Activated CD8-positive, alpha-beta T cell treated with anti-CD3 and anti-CD28 coated beads for 36 hours (primary cell): ENCODE measurements at places on chromosomes 5 and 9. TPM values are rescaled to one million over a fixed set of nuclear protein-coding genes. Genes with fewer than 3 reads are reported as not detected.

The DAB2 gene
- total RNA-seq: 0.16 TPM

The SLC36A3 gene
- not detected for total RNA-seq

The OGN gene
- not detected for total RNA-seq

The CSF2 gene
- total RNA-seq: 61.5 TPM

The RPL35 gene
- total RNA-seq: 2,341 TPM

DNA sequence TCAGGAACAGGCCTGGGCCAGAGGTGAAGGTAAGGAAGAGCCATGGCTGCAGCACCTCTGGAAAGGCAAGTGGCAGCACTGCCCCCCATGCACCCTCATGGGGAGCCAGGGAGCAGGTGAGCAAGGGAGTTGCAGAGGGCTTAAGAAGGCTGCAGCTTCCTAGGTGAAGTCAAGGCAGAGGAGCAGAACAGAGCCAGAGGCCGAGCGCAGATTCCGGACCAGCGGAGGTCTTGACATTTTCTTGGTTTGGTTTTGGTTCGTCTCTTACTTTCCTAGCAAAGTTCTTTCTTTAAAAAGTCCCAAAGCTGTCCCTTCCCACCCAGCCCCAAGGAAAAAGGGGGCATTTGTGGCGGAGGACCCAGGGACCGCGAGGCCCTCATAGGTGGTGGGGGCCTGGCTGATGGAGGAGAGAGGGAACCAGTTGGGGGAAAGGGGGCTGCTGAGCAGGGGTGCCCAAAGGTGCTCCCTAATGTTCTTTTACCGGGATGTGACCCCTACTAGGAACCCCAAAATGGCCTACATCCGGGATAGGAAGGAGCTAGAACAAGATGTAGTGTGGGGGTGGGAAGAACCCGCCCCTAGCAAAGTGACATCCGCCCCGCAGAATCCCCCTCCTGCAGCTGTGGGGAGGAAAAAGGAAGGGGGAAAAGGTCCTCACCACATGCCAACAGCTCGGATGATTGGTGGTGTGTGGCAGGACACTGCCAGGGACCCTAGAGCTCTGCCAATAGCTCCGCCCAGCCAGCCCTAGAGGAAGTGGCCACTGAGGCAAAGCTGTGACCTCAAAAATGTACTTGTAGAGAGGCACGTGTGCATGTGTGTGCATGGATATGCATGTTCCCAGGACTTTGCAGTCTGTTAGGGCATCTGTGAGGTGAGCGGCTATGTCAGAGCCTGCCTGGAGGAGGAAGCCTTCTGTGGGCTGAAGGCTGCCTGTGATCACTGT lies 914 bp upstream of the CD72 start:
- peak overlapping the region; percentile 86 for H3K4me3 ChIP-seq
- DNase-seq: peak; percentile 89
- H3K27ac ChIP-seq: peak overlapping the region; percentile 96
- H3K27me3 ChIP-seq: no peaks in the 10 kb centered on the region
- peaks cover 53% of the 10 kb centered on the region for H3K4me1 ChIP-seq

DNA sequence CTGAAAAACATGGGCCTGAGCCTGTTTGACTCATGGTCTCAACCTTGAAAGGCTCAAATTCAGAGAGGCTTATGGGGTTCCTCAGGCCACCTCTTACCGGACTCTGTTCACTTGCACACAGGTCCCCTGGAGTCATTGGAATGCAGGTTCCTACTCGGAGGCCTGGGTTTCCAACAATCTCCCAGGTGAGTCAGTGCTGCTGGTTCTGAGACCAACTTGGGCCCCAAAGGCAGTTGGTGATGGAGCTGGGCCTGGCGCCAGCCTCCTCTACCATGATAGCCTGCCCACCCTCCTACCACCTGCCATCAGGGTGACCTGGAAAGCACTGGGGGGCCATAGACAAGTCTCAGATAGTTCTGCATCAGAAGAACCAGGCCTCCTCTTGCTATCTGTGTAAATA lies 188.4 kb downstream of the RGS3 start:
- H3K36me3 ChIP-seq: no peaks in the 10 kb centered on the region
- no peak for DNase-seq
- peaks cover 8% of the 10 kb centered on the region for H3K4me1 ChIP-seq
- peak overlapping the region; percentile 19 for H3K27ac ChIP-seq
- no peaks in the 10 kb centered on the region for H3K27me3 ChIP-seq
